Breast epithelium (tissue), 4 donors: ENCODE measurements at places on chromosomes 7 and 10. TPM values are rescaled to one million over a fixed set of nuclear protein-coding genes. Genes with fewer than 3 reads are reported as not detected.

GRCh38 chr10:23065181-23065948 is 30.0 kb upstream of the MSRB2 start:
- peak; percentile 80 for DNase-seq
- H3K36me3 ChIP-seq, result no peaks in the 10 kb centered on the region
- no peaks in the 10 kb centered on the region for H3K4me1 ChIP-seq
- H3K27ac ChIP-seq, result no peak overlapping the region
- no peaks in the 10 kb centered on the region for H3K27me3 ChIP-seq

GRCh38 chr10:37794305-37794976 is 63.0 kb downstream of the ZNF248 start:
- DNase-seq, result no peak
- H3K4me1 ChIP-seq, result no peaks in the 10 kb centered on the region
- no peaks in the 10 kb centered on the region for H3K27me3 ChIP-seq
- no peak overlapping the region for H3K27ac ChIP-seq
- H3K36me3 ChIP-seq, result no peaks in the 10 kb centered on the region
- H3K4me3 ChIP-seq, result no peak overlapping the region

- peak overlapping the region; percentile 35 for H3K27ac ChIP-seq
- no peaks in the 10 kb centered on the region for H3K27me3 ChIP-seq
- H3K4me1 ChIP-seq, result no peaks in the 10 kb centered on the region
- no peaks in the 10 kb centered on the region for H3K36me3 ChIP-seq
- DNase-seq, result no peak
Observed at GRCh38 chr10:99008054-99008453, 227.6 kb downstream of the HPSE2 start.

GRCh38 chr10:90859321-90859751 is 1.5 kb upstream of the HTR7 start:
- no peak for DNase-seq
- H3K36me3 ChIP-seq, result no peaks in the 10 kb centered on the region
- no peaks in the 10 kb centered on the region for H3K4me1 ChIP-seq
- no peak overlapping the region for H3K4me3 ChIP-seq
- H3K27ac ChIP-seq, result no peak overlapping the region
- H3K27me3 ChIP-seq, result peaks cover 3% of the 10 kb centered on the region

DNA sequence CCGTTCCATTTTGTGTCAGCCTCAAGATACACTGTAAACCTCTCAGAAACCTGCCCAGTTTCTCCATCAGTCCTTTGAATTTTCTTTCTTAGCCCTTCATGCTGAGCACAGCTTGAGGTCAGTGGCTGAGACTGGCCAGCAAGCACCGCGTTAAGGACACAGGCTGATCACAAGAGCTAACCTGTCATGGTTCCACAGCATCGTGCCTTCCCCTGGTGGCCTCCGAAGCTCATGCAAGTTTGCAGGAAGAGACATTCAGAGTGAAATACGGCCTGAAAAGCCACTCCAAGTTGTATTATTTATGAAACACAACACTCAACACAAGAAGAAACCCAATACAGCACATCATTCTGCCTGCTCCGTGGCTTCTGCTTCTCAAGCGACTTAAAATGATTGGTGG is 57.0 kb upstream of the PFKP start:
- H3K27ac ChIP-seq, result no peak overlapping the region
- no peaks in the 10 kb centered on the region for H3K4me1 ChIP-seq
- H3K36me3 ChIP-seq, result no peaks in the 10 kb centered on the region

DNA sequence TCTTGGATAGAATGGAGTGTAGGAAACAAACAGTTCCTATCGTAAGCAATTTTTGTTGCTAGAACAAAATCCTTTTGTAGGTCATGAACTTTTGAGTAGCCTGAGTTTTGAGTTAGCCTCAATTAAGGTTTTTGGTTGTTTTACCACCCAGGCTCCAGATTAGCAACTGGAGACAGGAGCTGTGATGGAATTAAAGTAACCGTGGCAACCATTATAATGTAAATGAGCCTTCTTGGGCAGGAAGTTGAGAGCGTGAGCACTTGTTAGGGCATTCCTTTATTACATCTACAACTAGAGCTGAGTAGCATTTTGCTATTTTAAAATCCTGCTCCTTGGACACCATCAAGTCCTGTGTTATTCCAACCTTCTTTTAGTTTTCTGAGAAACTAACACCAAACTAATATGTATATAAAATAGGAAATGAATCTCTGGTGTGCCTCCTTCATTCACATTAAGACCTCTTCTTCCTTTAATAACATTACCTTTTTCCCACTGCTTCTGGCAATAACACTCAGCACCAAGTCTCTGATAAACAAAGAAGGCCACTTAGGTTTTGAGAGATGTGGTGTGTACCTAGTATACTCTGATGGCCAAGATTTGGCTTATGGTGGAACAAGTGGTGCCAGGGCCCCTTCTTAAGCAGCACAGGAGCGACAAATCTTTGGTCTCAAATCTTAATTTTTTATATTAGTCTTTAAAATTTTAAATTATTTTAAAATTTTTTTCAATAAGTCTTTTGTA is 34.0 kb downstream of the AHCYL2 start:
- H3K27me3 ChIP-seq, result no peaks in the 10 kb centered on the region
- H3K4me1 ChIP-seq, result no peaks in the 10 kb centered on the region
- no peaks in the 10 kb centered on the region for H3K36me3 ChIP-seq
- DNase-seq, result no peak
- H3K27ac ChIP-seq, result no peak overlapping the region

The SGPL1 gene
- total RNA-seq, result 52.2 TPM

The FFAR4 gene
- total RNA-seq, result 1.0 TPM

The PLXNA4 gene
- 7.2 TPM for total RNA-seq

The AKR1D1 gene
- total RNA-seq, result 0.59 TPM
